ENCODE measurements at places on chromosomes 12 and 14.

- DNase-seq, result no peak
These were observed 8.5 kb downstream of the SEC23A start for GRCh38 chr14:39094515-39094914.

DNA sequence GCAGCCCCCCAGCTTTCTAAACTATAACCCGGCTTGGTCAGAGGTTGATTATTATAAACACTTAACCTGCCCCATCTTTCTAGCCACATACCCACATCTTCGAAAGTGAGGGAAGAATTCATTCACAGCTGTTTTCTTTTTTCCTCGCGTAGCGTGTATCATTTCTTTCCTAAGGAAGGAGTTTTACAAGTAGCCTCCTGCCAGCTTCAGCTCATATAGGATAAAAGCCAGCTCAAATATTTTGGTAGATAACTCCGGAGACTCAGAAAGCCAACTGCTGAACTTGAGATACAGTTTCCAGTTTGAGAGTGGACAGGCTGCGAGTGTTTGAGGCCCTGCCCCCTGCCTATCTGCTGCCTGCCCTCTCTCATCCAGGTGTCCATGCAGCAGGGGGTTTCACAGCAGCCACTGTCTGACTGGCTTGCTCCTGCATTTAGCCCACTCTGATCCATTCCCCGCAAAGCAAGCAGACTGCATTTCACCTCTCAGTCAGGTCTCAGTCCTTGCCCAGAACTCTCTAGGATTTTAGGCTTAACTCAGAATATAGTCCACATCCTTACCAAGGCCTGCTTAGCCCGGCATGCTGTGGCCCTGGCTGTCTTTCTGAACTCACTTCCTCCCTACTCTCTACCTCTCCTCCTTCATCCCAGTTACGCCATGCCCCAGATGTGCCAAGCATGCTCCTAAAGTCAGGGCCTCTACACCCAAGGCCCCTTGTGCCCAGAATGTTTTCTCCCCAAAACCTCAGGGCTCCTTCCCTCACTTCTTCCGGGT lies 46.9 kb downstream of the EVL start:
- DNase-seq, result no peak

- no peak for DNase-seq
These were observed 33.7 kb upstream of the SELPLG start for GRCh38 chr12:108667349-108667748.

- DNase-seq, result no peak
These were observed 183.2 kb downstream of the C12orf50 start for GRCh38 chr12:87846045-87846444.

DNA sequence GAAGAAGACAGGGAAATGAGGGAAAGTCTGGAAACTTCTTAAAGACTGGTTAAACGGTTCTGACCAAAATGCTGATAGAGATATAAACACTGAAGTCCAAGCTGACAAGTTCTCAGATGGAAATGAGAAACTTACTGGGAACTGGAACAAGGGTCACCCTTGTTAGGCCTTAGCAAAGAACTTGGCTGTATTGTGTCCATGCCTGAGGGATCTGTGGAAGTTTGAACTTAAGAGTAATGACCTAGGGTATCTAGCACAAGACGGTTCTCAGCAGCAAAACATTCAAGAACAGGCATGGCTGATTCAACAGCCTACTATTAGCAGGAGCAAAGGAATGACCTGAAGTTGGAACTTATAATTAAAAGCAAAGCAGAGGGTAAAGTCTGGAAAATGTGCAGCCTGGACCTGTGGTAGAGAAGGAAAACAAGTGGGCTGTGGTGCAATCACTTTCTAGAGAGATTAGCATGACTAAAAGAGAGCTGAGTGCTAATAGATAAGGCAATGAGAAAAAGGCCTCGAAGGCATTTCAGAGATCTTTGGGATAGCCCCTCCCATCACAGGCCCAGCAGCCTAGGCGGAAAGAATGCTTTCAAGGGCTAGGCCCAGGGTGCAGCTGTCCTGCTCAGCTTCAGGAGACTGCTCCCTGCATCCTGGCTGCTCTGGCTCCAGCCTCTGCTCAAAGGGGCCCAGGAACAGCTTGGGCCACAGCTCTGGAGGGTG lies 60.3 kb downstream of the ATP2B1 start:
- no peak for DNase-seq

DNA sequence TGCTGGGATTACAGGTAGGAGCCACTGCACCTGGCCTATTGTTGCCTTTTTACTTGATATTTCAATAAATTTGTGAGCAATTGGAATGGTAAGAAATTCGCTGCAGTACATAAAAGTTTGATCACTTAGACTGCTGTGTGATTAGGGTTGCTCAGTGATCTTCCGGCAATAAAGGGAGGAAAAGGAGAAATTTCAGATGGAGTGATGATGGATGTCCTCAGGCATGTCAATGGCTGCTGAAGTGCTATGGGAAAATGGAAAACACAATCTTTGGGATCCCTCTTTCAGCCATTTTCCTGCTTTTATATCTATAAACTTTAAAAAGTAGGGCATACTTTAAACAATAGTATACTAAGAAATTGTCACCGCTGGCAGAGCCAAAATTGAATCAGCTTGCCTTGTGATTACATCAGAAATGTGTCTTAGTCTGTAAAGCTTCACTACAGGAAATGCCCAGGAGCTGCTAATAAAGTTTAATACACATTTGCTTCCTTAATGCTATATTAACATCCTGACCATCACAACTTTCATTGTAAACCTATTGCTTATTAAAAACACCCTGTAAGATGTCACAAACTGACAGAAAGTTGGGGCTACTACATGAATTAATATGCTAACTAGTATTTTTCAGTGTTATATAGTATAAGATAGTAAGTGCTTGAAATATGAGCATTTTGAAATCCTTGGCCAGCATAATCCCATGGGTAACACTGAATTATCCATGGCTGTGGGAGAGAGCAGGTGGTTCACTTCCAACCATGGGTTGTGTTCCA lies 13.7 kb upstream of the FBXL14 start:
- no peak for DNase-seq

- DNase-seq, result no peak
These were observed 4.4 kb upstream of the B4GALNT1 start for GRCh38 chr12:57637364-57637763.
